ENCODE measurements at places on chromosomes 12 and 14.

- no peak for DNase-seq
Observed at GRCh38 chr12:103197725-103198388, 240.4 kb downstream of the ASCL1 start.

GRCh38 chr12:62763861-62764645 lies 170.9 kb downstream of the PPM1H start:
- no peak for DNase-seq

DNA sequence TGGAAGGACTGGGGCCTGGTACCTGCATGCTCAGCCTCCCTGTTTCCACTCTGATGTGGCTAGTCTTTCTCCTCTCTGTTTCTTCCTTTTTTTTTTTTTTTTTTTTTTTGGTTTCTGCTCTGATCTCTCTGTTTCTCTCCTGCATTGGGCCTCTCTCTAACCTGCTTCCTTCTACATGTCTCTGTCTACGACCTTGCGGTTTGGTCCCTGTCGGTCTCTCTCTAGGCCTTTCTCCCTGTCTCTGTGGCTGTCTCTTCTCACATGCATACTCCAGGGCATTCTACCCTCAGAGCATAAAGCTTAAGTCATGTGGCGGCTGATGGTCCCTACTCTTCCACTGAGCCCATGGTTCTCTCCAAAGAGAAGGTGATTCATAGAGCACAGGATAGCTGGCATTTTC lies 1096.6 kb downstream of the BCL11B start:
- no peak for DNase-seq

- DNase-seq, result no peak
Observed at GRCh38 chr14:73216030-73216429, 21.3 kb upstream of the PAPLN start.

- no peak for DNase-seq
Observed at GRCh38 chr12:5377997-5378592, 53.8 kb upstream of the NTF3 start.

DNA sequence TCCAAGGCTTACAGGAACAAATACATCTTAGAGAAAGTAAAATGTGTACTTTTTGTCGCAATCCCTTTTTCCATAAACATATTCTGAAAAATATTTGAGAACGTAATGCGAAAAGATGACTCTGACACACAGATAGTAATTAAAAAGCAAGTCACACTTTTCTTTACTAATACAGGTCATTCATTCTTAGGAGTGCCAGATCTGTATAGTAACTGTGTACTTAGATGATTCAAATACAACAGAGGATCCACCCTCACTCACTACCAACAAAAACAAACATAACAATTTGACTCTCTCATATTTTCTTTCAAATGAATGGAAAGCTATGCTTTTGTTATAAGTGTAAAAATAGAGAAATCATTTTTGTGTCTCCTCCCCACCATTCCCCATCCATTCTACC lies 795.4 kb downstream of the SLC6A15 start:
- no peak for DNase-seq

DNA sequence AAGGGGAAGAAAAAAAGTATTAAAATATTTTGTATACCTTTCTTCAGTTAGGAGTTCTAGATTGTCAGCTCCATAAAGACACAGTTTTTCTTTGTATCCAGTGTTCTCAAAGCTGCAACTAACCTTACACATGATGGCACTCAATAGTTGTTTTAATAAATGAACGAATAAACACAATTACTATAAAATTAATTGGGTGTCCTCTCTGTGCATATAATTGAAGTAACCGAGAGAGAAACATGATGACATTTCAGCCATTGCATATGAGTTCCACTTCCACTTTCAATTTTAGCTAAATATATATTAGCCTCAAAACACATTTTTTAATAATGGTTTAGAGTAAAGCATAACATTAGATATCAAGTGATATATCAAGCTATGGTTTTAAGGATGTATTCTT lies 671.2 kb downstream of the LRFN5 start:
- DNase-seq, result no peak

DNA sequence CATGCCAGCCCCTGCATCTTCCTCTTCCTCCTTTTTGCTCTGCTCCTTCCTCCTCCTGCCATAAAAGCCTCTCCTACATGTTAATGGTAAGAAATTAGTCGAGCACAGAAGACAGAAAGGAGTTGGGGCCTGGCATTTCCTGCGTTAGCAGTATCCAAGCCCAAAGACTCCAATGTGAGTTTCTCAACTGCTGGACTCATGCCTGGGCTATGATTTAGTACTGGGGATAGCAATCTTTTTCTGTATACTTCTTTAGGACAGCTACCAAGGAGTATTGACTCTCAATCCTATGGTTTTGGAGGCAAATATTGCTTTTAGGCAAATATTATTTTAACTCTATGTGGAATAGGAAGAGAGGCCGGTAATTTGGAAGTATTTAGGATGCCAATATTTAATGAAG lies 18.0 kb upstream of the SLC38A4 start:
- DNase-seq, result no peak

DNA sequence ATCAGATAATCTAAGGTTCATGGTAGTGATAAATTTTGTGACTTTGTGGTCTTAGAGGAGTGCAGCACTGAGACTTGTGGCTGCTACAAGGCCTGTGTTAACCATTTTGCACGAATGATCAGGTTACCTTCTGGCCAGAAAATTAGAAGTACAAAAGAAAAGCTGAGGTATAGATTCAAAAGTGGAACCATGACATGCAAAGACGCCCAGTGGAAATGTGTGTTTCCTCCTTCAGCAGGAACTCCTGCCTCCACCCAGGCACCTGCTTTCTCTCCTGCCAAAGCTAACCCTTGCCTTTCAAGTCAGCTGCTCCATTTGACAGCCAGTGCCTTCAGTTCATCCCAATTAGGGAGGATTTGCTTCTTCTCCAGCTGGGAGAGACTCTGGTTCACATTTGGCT lies 10.1 kb downstream of the PDE6H start:
- no peak for DNase-seq

DNA sequence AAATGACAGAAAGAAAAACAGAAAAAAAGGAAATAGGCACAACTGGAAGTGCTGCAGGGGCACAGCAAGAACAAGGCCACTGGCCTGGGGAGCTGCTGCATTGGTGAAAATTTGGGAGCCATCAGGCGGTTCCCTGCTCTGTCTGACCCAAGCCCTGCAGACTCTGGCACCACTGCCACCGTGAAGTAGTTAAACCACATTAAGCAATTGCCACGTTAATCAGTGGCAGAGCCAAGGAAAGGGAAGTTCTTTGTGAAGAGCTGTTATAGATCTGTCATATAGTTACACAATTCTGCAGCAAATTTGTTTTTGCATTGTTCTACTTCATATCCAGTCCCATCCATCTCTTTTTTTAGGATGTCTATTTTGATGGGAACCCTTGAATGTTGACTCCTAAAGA lies 915.3 kb downstream of the FSCB start:
- no peak for DNase-seq

DNA sequence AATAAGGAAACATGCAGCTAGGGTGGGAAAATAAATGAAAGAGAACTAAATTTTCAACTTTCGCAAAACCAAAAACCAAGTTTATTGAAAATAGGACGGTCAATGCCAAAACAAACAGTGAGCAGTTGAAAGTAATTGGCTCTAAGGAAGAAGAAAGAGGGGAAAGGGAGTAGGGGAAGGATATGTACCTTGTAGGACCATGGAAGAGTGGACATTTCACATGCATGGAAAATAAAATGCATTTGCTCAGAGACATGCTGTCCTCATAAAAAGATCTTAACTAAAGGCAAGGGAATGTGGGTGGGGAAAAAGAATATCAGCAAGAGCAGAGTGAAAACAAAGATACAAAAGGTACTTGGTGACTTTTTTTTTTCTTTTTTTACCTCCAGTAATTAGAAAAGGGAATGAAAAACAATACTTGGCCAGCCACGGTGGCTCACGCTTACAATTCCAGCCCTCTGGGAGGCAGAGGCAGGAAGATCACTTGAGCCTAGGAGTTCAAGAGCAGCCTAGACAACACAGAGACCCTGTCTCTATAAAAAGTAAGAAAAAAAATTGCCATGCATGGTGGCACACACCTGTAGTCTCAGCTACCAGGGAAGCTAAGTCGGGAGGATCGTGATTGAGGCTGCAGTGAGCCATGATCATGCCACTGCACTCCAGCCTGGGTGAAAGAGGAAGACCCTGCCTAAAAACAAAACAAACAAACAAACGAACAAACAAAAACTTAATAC lies 6.6 kb downstream of the TXNDC16 start:
- DNase-seq, result no peak

- DNase-seq, result no peak
Observed at GRCh38 chr14:89728964-89729363, 225.6 kb downstream of the EFCAB11 start.

GRCh38 chr12:42958291-42958674 lies 368.7 kb upstream of the PRICKLE1 start:
- no peak for DNase-seq

GRCh38 chr14:97976861-97977260 lies 1179.7 kb downstream of the VRK1 start:
- DNase-seq, result no peak

- DNase-seq, result no peak
Observed at GRCh38 chr14:70527501-70528105, 7.2 kb downstream of the ADAM20 start.

DNA sequence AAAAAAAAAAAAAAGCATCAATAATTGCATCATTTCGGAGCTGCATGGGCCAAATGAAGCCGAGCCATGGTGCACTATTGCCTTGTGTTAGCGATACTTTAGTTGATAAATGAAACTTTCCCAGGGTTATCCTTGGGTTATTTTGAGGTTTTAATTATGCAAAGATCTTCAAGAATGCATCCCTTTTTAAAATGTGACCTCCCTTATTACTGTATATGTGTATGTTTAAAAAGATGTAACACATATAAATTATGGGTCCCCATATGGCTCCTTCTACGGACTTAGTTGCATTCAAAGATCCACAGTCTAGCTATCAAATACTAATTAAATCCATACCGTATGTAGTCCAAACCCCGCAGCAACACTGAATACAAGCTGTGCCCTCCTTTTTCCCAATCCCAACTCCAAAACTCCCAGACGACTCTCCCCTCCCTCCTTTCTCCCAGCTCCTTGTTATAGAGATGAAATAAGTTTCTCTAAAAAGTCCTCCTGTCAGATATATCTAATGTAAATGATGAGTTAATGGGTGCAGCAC lies 129.3 kb upstream of the MAP1LC3B2 start:
- no peak for DNase-seq

DNA sequence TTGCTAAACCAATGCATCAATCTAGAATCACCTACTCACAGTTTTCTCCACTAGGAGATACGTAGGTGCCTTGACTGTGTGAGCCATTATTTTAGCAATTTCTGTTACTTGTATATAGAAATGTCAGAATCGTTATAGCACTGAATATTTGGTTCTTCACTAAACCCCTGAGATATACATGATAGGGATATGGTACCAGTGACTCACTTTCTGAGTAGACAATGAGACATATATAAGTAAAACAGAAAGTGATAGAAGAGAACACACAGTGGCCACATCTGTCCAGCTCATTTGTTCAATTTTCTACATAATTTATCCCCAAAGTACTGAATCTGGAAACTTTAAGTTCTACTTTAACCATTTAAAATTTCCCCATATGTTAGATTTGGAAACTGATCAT lies 1505.5 kb upstream of the TMEM132C start:
- no peak for DNase-seq

- no peak for DNase-seq
Observed at GRCh38 chr14:33045760-33046159, 107.1 kb downstream of the NPAS3 start.

DNA sequence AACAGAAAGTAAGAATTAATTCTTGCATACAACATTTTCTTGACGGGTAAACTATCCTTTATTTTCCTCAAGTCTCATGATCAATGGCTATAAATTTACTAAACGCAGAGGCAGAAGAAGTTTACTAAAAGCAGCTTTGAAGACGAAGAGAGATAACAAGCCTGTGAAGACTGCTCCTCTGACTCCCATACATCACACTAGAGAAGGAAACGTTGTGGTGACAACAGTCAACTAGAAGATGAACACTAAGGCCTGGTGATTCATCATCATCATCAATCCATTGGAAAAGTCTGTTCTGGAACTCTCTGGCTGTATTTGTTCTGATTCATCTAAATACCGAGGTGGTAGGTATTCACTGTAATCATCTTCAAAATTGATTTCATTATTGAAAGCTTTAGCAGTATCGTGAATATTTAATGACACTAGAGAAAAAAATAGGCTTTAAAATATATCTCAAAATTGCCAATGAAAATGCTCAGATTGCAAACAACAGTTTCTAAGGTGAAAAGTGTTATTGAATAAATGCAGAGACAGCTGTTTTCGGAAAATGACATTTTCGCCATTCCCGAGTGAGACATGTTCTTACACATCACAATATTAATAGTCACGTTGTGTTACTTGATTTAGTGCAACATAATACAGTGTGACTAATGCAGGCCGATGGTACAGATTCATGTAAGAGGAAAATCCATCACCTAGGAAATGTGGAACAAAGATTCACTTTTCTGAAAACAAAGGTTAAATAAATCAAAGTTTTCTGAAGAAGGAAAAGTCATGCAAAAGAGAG lies 260.5 kb downstream of the C12orf50 start:
- DNase-seq, result no peak

DNA sequence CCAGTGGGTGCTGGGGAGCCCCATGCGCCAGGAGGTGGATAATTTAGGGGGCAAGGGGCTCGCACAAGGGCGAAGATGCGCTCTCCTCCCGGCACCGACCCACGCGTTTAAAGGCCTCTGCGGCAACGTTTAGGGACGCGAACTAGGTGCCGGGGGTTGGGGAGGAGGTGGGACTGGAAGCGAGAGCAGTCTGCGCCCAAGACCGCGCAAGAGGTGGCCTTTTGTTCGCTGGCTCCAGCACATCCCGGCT lies 1.3 kb downstream of the SLC38A1 start:
- DNase-seq, result no peak
